Right ventricle myocardium superior (tissue), 1 donor: ENCODE measurements at places on chromosomes 11 and 22.

GRCh38 chr11:44150401-44150800 is 54.9 kb downstream of the EXT2 start:
- no peak for DNase-seq

DNA sequence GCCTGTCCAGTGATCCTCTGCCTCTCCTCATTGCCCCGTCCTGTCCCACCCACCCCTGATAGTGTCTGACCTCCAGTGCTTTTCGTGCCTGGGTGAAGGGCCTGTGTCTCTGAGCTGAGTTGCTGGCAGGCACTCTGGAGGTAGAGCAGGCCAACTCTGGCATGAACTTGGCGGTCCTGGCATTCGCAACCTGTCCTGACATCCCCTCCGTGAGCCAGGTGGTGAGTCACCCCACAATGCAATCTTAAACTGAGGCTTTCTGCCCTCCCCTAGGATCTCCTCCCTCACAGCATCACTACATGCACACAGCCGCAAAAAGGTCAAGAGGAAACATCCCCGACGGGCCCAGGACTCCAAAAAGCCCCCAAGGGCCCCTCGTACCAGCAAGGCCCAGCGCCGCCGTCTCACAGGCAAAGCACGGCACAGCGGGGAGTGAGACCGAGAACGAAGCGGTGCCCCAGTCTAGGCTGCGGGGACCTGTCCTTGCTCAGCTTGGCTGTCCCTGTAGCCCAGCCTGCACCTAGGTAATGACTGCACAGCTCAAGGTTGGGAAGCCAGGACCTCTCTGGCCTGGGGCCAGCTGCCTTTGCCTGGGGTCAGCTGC is 4.9 kb downstream of the NOL12 start:
- DNase-seq = no peak

DNA sequence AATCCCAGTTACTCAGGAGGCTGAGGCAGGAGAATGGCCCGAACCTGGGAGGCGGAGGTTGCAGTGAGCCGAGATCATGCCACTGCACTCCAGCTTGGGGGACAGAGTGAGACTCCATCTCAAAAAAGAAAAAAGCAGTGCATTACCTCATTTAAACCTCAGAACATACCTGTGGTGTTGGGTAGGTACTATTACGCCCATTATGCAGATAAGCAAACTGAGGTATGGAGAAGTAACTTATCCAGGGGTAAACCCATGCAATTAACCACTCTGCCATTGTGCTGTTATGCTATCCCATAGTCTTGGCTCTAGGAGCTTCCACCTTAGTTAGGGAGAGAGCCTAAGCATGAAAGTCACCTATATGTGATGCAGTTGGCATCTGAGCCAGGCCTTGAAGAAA is 2.3 kb upstream of the SEC14L3 start:
- DNase-seq = no peak

- DNase-seq = peak; percentile 70
These were observed 55.3 kb upstream of the CD44 start for GRCh38 chr11:35083431-35084238.

DNA sequence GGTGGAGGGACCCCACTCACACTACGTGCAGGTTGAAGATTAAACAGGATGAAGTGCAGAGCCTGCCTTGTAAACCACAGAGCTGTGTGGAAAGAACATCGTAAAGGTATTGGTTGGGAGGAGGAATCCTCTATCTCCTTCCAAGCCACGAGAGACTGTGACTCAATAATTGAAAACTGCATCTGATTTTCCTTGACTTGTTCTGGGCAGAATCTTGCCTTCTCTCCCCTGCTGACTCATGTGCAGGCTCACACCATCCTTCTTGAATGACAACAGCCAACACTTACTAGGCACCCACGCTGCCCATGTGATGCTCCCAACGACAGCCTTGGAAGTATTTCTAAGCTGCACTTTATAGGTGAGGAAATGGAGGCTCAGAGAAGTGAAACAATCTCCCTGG is 563.0 kb downstream of the MIAT start:
- DNase-seq = no peak

DNA sequence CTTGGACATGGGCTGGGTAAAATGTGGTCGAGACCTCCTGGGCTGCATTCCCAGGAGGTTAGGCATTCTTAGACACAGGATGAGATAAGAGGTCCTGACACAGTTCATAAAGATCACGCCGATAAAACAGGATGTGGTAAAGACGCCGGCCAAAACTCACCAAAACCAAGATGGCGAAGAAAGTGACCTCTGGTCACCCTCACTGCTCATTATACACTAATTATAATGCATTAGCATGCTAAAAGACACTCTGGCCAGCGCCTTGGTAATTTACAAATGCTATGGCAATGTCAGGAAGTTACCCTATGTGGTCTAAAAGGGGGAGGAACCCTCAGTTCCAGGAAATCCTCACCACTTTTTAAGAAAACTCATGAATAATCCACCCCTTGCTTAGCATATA is 983.3 kb downstream of the OPCML start:
- no peak for DNase-seq

DNA sequence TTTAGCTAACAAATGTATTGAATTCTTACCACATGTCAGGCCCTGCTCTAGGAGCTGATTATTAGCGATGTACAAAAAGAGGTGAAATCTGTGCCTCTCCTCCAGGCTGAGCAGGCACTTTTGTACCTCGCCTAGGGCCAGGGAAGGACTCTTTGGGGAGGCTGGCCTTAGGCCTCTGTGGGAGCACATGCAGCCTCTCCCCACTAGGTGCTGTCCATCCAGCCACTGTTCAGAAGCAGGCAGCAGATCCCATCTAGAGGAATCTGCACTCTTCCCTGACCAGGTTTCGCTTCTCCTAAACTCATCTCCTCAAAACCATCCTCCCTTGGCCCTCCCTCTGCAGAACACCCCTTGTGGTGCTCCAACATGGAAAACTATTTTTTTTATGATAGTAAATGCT is 51.9 kb upstream of the WT1 start:
- no peak for DNase-seq
